Amniotic stem cell (primary cell): ENCODE measurements at places on chromosomes 13 and 19.

- no peak for DNase-seq
Measured at GRCh38 chr19:38736413-38737280, 7.6 kb downstream of the CAPN12 start.

GRCh38 chr19:29488316-29488715 lies 37.5 kb upstream of the VSTM2B start:
- DNase-seq = no peak

DNA sequence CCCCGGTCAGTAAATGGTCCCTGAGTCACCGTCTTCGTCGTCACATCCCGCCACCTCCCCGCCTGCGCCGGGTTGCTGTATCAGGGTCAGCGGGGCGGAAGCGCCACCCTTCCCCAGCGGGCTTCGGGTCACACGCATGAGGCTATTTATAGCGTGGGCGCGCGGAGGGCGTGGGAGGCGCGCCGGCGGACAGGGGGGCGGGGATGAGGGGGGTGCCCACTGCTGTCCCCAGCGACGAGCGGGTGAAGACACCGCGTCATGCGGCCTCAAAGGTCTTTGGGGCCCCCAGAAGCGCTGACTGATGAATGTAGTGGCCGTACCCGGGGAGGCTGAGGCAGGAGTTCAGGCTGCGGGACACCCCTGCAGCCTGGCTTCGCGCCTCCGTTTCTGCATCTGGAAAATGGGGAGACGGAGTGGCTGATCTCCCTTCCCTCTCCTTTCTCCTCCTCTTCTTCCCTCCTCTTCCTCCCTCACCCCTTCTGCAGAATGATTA lies 7.9 kb downstream of the UNC13A start:
- no peak for DNase-seq

- DNase-seq = no peak
Measured at GRCh38 chr19:45297674-45298073, 25.0 kb downstream of the CKM start.

GRCh38 chr19:21047716-21048115 lies 27.3 kb downstream of the ZNF430 start:
- DNase-seq = no peak

GRCh38 chr13:73894995-73895571 lies 239.1 kb downstream of the KLF12 start:
- no peak for DNase-seq

DNA sequence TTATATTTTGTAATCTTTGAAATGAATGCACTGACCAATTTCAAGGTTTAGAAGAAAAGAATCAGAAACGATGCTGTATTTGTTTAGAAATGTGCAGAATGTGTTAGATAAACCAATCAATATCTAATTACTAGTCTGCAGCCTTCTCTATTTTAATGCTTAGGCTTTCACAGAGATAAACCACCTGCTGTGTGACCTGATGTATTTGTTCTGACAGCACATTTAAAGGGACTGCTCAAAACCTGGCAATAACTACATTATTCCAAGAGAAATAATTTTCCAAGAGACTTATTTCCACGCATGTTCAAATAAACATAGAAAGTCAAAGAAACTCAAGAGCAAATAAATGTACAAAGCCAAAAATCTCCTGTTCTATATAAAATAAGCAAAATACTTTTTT lies 641.6 kb upstream of the PCDH20 start:
- DNase-seq = no peak

- no peak for DNase-seq
Measured at GRCh38 chr13:99218545-99218944, 17.9 kb downstream of the UBAC2 start.

DNA sequence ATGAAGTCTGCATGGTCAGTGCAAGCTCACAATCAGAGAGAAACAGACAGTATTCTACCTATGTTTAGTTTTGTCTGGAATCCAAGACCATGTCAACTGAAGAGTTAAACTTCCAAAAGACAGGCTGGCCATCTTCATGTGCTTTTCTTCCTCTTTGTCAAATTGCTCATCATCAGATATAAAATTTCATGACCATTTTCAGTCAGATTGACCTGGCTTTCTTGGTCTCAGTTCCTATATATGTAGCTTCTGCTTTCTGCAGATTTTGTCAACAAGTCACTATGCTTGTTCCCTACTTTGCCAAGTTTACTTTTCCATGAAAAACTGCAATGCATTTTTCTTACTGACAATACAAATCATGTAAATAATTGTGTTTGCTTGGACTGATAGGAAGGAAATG lies 13.9 kb downstream of the SLC46A3 start:
- DNase-seq = no peak

GRCh38 chr13:108915095-108915633 lies 285.8 kb downstream of the MYO16 start:
- no peak for DNase-seq
